NCI-H1694 (cell line): ENCODE measurements at places on chromosomes 6 and 20.

GRCh38 chr6:130796313-130796905, 30.8 kb upstream of the SMLR1 start:
- no peak for DNase-seq

DNA sequence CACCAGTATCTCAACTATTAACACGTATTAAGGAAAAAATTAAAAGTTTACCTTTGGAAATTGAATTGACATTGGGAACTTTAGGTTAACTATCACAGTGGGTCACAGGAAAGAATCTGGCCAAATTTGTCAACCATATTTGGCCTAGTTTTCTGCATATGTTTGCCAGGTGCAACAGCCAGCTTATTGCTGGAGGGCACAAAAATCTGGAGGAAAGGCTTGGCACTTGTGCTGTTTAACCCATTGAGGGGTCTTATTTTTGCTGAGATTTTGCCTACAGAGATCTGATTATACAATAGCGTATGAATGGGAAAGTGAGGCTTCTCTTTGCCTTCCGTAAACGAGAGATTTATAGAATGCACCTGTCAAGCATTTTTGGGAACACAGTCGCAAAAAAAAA, 190.4 kb downstream of the PRL start:
- DNase-seq: peak; percentile 62

GRCh38 chr20:55456316-55456940, 548.9 kb downstream of the CBLN4 start:
- DNase-seq: no peak

- DNase-seq: peak; percentile 53
These were observed 50.9 kb upstream of the FAM184A start for GRCh38 chr6:119129148-119129967.

DNA sequence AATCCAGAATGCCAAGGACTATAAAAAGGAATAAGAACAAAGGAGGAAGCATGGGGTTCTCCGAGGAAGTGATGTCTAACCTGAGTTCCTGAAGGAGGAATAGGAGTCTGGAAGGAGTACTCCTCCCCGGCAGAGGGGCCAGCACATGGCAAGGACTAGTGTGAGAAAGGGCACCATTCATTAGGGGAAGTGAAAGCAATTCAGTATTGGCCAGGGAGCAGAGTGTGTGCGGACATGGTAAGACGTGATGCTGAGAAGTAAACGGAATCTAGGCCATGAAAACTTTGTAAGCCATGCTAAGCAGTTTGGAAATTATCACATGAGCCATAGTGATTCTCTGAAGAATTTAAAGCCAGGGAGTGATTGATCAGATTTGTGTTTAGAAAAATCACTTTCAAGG, 218.9 kb upstream of the PRDM1 start:
- DNase-seq: no peak
